Left cardiac atrium (tissue), 4 donors: ENCODE measurements at places on chromosomes 3 and 15.
A peak's percentile ranks its signal among the peaks of the same experiment; 100 is the strongest.

DNA sequence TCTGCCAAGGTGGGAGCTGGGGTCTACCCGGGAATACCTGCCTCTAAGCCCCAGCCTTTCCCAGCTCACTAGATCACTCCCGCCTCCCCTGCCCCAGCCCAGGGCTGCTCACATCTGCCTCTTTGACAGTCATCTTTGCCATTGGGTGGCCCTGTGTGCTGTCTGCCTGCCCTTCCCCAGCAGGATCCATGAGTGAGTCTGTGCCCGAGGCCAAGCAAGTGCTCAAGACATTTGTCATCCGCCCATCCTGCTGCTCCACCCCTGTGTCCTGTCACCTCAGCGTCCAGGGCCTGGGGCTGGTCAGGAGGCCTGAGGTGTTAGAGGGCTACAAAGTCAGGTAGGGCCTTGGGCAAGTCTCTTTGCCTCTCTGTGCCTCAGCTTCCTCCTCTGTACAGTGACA is 89.4 kb downstream of the LSM3 start:
- no peak for DNase-seq

GRCh38 chr15:66957431-66957720 is 108.0 kb upstream of the SMAD3 start:
- DNase-seq, result no peak

DNA sequence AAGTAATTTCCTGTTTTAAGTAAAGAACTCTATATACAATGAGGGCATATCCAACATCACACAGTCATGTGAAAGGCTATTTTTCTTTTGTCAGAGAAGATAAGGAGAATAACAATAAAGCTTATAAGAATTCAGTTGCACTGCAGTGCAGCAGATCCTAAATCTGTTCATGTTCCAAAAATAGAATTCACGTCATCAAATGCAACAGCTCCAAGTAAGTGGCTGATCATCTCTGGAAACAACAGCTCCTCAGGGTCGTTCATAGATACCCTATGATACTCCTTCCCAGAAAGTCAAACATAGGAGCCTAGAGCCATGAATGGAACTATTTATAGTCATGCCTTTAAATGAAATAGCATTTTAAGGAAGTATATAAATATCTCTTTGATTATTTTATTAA is 100.2 kb downstream of the FMN1 start:
- no peak for DNase-seq

DNA sequence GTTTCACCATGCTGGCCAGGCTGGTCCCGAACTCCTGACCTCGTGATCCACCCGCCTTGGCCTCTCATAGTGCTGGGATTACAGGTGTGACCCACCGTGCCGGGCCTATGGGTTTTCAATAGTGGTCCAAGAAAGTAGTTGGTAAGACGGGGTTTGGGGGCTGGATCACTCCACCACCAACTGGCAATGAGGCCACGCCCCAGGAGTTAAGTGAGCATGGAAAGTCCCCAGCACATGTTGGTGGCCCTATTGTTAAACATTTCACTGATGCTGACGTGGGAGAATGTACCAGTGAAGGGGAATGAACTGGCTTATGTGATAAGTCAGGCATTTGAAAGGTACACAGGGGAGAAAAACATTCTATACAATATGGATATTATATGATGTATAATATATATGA is 80.4 kb downstream of the CHRD start:
- DNase-seq, result no peak

GRCh38 chr15:37246065-37246464 is 145.7 kb upstream of the MEIS2 start:
- no peak for DNase-seq

- no peak for DNase-seq
Measured at GRCh38 chr3:185728630-185729336, 96.1 kb downstream of the IGF2BP2 start.

- peak; percentile 25 for DNase-seq
Measured at GRCh38 chr3:143786219-143787191, 61.8 kb downstream of the SLC9A9 start.

GRCh38 chr3:171895900-171896299 is 52.8 kb downstream of the TMEM212 start:
- DNase-seq, result no peak

GRCh38 chr15:43525131-43525530 is 7.7 kb downstream of the MAP1A start:
- DNase-seq, result no peak

DNA sequence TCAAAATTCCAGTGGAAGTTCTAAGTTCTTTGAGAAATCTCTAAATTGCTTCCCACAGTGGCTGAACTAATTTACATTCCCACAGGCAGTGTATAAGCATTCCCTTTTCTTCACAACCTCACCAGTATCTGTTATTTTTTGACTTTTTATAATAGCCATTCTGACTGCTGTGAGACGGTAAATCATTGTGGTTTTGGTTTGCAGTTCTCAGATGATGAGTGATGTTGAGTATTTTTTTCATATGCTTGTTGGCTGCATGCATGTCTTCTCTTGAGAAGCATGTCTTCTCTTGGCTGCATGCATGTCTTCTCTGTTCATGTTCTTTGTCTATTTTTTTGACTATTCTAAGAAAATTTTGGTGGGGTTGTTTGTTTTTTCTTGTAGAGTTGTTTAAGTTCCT is 499.6 kb upstream of the CCDC54 start:
- DNase-seq, result no peak

- no peak for DNase-seq
Measured at GRCh38 chr3:146133441-146133840, 27.5 kb downstream of the PLOD2 start.

DNA sequence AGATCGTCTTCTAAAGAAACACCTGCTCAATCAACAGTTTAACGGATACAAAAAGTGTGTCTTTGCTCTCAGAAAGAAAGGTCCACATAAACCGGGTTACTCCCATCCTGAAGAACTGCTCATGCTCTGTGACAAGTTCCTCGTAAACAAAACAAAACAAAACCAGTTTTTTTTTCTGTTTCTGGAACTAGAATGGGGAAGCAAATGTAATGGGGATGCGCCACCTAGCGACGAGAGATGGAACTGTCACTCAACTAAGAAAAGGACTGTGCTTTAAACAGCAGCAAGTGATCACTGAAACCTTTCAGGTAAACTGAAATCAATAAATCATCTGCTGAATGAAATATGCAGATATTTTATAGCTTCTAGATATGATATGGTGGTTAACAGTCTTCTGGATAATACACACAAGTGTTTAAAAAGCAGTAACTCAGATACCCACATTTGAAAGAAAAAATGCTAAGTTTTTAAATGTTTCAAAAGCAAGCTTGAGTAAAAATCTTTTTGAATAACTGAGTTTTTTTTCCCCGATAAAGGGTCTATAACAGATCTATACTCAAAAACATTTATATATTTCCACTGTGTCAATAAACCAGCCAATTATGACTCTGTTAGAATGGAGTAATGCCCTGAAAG is 10.9 kb downstream of the TM2D3 start:
- peak; percentile 67 for DNase-seq

GRCh38 chr3:69787436-69788168 is 48.3 kb downstream of the MITF start:
- no peak for DNase-seq

DNA sequence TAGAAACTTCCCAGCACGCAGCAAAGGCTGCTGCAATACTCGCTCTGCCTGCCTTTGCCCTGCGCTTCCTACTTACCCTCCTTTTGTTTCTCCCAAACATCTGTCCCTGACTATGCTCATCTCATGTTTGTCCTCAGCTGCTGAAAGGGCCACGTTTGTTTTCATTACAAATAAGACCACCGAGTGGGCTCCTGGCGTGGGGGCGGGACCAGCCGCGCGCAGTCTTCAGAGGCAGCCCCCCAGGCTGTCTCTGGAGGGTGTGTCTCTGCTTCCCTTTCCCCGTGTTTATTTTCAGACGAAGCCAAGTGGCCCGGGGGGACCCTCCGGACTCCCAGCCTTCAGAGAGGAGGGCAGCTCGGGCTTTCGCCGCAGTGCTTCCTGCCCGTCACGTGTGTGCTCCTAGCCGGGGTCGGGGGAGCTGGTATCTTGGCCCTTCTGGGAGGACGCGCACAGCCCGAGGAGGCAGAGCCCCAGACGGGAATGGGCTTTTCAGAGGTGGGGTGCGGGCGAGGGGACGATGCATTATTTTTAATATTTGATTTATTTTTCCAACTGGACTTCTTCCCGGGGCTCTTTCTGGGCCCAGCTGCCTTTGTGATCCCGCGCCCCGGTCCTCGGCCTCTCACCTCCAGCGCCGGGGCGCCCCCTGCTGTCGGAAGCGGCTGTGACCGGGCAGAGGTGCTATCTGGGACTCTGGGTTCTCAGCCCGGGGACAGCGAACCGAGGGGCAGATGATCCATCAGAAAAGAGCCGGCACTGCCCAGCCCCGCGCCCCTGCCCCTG is 70.0 kb upstream of the CGNL1 start:
- DNase-seq, result peak; percentile 88

- no peak for DNase-seq
Measured at GRCh38 chr15:66502491-66502890, 2.2 kb downstream of the RPL4 start.

- DNase-seq, result no peak
Measured at GRCh38 chr3:15631426-15632211, 30.1 kb downstream of the BTD start.

DNA sequence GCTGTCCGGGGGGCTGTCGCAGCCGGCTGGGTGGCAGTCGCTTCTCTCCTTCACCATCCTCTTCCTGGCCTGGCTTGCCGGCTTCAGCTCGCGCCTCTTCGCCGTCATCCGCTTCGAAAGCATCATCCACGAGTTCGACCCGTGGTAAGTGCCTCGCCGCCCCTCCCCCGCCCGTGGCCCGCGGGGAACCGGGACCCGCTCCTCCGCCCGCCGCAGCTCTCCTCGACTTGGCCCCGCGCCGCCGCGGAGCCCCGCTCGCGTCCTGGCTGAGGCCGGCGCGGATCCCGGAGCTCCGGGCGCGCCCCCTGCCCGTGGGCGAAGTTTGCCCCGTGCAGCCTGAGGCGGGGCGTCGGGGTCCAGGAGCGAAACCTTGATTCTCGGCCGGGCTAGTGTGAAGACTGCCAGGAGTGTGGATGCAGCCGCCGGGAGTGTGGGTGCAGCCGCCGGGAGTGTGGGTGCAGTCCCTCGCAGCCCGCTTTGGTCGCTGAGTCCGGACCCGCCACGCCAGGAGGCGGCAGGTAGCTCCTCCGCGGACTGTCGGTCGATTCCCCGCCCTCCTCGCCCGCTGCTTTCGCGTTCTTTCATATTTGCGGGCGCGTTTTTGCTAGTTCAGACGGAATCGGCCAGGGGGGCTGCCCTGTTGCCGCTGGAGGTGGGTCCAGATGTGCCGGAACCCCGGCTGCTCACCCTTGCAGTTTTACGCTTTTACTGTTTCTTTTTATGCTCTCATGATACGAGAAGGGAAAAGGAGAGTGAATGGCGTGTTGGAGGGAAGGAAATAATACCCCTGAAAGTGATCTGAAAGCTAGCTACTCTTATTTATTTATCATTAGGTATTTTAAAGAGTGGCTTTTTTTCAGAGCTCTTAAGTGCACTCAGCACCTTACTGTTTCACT is 692 bp downstream of the STT3B start:
- DNase-seq, result peak; percentile 73
